ENCODE measurements at places on chromosomes 3 and 15.

- no peak for DNase-seq
Measured at GRCh38 chr15:63396152-63396928, 14.7 kb upstream of the CA12 start.

DNA sequence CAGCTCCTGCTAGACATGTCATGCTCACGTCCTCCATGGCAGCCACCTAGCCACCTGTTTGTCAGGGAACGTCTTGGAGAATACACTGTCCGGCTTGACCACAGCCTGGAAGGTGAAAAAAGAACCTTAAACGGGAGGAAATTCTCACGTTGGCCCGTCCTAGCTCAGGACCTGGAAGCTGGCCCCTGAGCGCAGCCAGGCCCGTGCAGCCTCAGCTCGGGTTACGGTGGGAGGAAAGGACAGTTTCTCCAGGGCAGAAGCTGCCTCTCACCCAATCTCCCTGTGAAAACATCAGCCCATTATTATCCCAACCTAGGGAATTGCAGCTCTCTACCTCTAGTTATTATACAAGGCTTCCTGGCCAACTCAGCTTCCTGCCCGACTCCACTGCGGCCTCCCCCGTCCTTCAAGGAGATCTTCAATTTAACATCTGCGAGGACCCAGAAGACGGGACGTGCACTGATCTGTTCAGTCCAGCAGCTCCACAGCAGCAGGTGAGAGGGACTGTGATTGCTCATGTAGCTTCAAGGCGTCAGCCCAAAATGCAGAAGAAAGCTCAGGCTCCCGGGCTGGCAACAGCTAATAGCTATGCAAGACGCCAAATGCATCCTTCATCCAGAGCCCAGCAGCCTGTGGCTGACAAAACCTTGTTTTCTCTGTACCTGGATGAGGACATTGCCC lies 84.7 kb downstream of the ADAMTS17 start:
- DNase-seq: no peak

DNA sequence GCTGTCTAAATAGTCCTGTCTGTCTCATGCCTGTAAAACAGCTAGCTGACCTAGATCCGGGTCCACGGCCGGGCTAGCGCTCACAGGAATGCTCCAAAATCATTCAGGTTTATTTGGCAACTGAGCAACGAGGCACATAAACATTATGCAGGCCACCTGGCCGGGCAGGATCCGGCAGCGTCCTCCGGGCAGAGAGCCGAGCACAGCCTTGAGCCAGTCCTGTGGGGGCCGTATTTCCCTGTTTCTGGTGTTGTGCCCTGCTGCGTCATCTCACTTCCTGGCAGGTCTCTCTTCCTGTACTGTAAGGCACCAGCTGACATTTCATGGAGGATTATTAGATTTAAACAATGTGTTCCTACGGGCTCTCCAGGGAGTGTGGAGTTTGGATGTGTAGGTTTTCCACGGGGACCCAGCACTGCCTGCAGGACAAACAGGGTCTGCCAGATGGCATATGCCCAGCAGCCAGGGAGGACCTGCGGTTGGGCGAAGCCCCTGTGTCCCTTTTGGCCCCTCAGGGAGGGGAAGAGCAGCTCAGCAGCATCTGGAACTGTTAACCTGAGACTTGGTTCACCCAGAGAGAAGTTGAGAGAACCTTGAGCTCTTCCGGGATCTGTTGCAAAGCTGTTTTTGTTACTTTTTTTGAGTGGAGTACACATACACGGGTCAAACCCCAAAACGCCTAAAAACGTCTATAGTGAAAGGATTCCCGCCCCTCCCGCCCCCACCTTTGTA lies 16.6 kb upstream of the LRRK1 start:
- DNase-seq: no peak

DNA sequence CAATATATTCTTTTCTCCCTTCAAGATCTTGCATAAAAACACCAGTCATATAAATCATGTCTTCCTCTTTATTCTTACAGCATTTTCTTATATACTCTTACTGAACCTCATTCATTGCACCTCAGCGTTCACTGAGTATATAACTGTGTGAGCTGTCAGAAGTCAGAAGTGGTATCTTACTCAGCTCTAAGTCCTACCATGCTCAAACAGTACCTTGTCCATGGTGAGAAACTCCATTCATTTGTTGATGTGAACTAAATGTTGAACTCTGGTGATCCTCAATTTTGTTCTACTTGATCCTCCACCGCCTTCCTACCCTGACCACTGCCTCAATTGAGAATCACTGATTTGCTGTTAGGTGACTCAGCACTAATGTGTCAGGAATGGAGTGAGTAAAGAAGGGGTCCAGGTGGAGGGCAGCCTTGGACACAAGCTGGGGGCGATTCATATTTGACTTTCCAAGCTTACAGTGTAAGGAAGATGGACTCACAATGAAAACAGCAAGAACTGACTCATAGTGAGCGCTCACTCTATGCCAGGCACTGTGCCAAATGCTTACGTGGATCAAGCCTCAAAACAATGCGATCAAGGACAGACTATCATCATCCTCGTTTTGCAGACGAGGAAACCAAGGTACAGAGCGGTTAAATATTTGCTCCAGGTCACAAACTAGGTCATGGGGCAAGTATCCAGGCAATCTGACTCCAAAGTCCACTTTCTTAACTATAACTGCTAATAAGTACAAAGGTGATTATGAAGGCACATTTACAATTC lies 13.5 kb upstream of the ZFYVE19 start:
- DNase-seq: peak; percentile 69

DNA sequence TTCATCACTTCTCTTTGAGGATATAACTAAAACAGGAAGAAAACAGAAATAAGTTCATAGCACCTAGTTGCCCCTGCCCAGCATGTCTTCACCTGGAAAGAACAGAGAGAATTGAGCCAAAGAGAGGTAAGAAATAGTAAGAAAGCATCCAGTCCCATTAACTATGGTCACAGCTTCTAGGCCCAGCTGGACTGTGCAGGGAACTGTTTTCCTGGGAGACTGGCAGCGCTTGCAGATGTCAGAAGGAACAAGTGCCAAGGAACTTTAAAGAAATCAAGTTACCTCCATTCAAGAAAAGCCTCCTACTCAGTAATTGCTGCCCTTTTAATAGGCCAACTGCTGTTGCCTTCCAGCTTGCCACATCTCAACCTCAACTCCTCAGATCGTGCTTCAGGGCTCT lies 17.8 kb upstream of the CPB1 start:
- DNase-seq: no peak

- no peak for DNase-seq
Measured at GRCh38 chr3:176974279-176974678, 223.0 kb downstream of the TBL1XR1 start.

DNA sequence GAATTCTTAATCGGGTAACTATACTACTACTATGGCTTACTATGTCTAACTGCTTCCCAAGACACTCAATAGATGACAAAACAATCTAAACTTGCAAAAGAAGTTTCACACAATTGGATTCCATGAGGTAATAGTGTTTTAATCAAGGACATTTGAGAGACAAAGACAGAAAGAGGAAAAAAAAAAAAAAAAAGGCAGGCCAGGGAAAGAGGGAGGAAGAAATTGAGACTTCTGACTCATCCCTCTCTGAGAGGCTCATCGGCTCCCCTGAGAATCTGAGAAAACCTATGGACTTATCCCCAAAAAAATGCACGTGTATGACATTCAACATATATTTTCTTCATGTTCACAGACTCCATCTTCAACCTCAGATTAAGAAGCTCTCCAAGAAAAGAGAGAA lies 61.0 kb downstream of the SCAPER start:
- no peak for DNase-seq

DNA sequence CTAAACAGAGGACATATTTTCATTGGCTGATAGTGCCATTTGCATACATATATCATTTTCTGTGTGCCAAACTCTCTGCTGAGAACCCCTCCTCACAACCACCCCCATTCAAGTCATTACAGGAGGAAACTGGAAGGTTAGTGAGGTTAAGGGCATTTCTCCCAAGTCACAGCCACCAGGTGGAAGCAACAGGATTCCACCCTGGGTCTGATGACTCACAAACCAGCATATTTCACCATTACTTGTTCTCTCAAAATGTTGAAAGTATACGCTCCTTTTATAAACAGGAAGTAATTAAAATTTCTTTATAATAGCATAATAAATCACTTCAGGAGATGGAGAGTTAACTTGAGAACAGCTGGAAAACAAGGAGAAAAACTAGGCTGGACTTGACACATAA lies 398.6 kb upstream of the WNT5A start:
- no peak for DNase-seq

DNA sequence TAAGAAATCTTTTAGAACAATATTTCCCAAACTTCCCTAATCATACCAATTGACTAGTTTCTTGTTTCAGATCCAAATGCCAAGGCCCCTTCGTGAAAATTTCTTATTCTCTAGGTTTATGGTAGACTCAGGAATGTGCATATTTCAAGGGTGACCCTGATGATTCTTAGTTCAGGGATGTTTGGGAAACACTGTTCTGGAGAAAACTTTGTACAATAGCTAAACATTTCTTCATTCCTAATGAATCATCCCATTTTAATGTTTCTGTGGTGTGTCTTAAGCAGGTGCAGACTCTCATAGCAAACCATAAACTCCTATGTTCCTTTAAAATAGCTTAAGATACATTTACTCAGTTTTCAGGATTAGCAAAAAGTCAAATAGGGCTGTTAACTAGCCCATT lies 314.5 kb downstream of the TIGIT start:
- no peak for DNase-seq

- no peak for DNase-seq
Measured at GRCh38 chr15:46644501-46645481, 1010.0 kb downstream of the SQOR start.

GRCh38 chr3:11668243-11669235 lies 24.8 kb upstream of the VGLL4 start:
- DNase-seq: no peak

GRCh38 chr3:81884791-81885190 lies 123.3 kb upstream of the GBE1 start:
- DNase-seq: no peak

- DNase-seq: peak; percentile 75
Measured at GRCh38 chr15:34239151-34239808, 14.5 kb downstream of the EMC4 start.

DNA sequence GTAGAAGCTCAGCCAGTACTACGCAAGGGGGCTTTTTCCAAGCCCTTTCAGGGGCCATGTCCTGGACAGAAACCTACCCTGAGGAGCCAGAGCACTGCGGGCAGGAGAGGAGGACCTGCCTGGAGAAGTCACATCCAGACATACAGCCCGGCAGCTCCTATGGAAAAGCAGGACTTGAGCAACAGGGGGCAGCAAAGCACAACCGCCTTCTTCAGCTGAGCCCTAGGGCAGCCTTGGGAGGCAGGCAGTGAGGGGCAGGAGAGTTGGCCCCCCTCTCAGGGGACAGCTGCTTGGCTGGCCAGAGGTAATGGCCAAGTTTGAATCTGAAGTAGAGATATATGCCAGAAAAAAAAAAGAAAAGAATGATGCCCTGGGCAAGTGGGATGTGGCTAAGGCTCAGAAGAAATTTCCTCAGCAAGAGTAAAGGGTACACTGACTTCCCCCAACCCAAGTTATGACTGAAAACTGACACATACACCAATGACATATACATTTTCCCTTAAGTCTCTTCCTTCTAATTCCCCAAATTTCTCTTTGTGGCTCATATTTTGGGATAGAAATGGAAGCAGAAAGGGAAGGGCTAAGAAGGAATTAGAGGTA lies 56.9 kb downstream of the CYP19A1 start:
- peak; percentile 20 for DNase-seq

DNA sequence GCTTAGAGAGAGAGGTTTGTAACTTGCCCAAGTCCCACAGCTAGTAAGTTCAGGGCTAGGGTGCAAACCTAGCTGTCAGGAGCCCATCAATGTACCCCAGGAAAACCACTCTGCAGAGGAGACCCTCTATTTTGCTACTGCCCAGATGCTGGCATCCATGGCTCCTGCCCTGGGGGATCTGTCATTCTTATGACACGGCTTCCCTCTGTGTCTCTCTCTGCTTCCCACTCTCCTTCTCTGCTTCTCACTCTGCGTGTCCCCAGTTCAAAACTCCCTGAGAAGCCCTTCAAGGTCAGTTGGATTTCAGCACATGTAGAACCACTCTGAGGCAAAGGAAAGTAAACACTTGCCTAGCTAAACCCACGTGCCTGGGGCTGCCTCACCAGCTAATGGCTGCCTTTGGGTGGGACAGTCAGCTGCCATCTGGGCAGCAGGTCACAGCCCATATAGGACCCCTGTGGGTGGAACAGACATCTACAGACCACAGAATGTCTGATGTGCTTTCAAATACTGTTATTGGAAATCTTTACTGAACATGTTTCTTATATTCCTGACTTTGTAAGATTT lies 29.4 kb upstream of the SLCO2A1 start:
- DNase-seq: no peak

- no peak for DNase-seq
Measured at GRCh38 chr3:159796744-159797143, 191.9 kb upstream of the IL12A start.

DNA sequence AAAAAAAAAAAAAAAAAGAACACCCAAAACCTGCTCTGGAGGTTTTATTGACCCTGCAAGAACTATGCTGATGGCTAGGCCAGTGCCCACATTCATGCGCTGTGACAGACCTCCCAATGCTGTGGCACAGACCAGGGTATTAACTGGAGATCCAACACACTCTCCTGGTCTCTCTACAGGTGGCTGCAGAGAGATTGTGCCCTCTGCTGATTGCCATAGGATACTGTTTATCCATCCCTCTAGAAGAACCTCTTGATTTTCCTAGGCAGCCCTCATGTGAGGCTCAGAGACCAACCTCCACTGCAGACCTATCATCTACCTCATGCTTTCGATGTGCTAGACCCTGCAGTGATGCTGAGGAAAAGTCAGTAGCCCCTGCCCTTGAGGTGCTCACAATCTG lies 125.5 kb upstream of the TRIM42 start:
- DNase-seq: no peak

- no peak for DNase-seq
Measured at GRCh38 chr3:120276767-120277166, 8.3 kb downstream of the GPR156 start.

DNA sequence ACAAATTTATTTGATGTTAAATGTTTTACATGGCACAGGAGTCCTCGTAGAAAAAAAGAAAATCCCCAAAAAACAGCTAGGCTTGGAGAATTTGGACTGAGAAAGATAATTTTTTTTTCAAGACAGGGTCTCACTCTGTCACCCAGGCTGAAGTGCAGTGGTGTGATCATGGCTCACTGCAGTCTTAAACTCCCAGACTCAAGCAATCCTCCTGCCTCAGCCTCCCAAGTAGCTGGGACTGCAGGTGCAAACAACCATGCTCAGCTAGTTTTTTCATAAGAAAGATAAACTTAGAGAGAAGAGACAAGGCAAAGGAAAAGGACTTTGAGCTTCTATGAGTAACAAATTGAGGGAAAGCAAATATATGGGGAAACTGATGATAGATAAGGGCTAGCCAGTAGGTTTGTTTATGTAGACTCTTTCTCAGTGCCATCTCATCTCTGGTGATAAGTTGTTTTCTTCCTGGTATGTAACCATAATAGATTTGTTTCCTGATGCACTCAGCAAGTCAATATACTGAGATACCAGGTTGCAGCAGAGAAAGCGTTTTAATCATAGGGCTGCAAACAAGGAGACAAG lies 13.1 kb upstream of the TRMT10C start:
- DNase-seq: no peak

DNA sequence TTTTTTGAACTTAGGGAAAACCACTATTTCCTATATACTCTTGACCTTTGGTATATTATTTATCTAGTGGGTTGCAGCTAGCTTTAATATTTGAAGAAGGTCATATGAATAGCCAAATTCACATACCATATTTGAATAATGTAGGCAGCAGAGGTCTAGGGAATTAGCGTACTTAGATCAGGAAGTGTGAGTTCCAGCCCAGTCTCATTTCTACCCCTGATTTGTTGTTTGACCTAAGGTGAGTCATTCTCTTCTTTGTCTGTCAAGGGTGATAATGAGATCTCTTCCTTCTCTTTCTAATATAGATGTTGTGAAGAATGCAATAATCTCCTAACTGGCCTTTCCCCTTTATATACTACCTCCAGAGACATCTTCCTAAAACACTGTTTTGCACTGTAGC lies 36.6 kb upstream of the ZPLD1 start:
- DNase-seq: no peak

All from activated CD4-positive, alpha-beta T cell treated with anti-CD3 and anti-CD28 coated beads, Interleukin-2, Interleukin-4, amounts not matched to agents 100 ng/mL and 50 ng/mL, durations not matched to agents 16 hours and 8 hours (primary cell).